ENCODE measurements at places on chromosomes 5 and 9.

DNA sequence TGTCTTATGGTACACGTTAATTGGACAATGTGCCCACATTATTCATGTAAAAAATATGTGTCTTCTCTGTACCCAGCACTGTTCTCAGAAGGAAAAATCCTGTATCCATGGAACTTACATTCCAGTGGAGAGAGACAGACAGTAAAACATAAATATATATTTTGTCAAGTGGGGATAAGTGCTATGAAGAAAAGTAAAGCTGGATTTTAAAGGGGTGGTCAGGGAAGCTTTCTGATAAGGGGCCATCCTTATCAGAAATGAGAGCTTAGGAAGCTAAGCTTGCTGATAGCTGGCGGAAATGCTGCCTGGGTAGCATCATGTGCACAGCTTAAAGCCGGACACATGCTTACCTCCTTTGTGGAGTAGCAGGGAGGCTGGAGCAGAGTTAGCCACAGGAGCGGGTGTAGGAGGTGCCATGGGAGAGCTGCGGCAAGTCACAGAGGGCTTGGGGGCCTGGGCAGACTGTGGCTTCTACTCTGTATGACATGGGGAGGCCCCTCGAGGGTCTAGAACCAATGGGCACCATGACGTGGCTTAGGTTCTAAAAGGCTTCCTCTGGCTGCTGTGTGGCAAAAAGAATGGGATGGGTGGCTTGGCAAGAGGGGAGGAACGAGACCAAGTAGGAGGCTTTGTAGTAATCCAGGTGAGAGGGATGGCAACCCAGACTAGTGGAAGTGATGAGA lies 141.7 kb downstream of the FGF1 start:
- DNase-seq, result no peak

GRCh38 chr5:177256296-177256695 lies 47.2 kb downstream of the RAB24 start:
- DNase-seq, result no peak

DNA sequence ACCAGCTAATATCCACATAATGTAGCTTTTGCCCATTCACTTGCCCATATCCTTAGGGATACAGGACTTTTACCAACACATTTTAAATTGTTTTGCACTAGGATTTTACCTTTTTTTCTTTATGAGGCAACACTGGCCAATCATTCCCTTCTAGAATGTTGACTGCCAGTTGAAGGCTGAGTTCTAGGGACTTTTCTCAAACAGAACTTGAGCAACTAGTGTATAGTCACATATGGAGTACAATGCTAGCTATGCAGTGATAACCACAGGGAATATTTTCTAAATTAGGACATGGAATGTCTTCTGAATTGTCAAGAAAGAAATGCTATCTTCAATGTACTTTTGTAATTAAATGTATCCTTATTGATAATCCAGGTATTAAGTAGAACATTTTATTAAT lies 133.6 kb downstream of the OXCT1 start:
- DNase-seq, result no peak

- no peak for DNase-seq
Measured at GRCh38 chr5:78905084-78905938, 79.8 kb downstream of the ARSB start.

GRCh38 chr5:66339896-66340295 lies 195.8 kb downstream of the SREK1 start:
- DNase-seq, result no peak

GRCh38 chr9:108477529-108478006 lies 378.2 kb downstream of the ACTL7B start:
- peak; percentile 74 for DNase-seq

All from stromal cell of bone marrow (primary cell).